ENCODE measurements at places on chromosomes 12 and 14. TPM values are rescaled to one million over a fixed set of nuclear protein-coding genes. Genes with fewer than 3 reads are reported as not detected.
A peak's percentile ranks its signal among the peaks of the same experiment; 100 is the strongest.

- H3K4me3 ChIP-seq = no peak overlapping the region
- no peaks in the 10 kb centered on the region for H3K4me1 ChIP-seq
- no peaks in the 10 kb centered on the region for H3K27me3 ChIP-seq
- DNase-seq = no peak
- no peaks in the 10 kb centered on the region for H3K36me3 ChIP-seq
Measured at GRCh38 chr12:42695490-42695995, 106.0 kb upstream of the PRICKLE1 start.

- no peaks in the 10 kb centered on the region for H3K4me1 ChIP-seq
- DNase-seq = no peak
- H3K27me3 ChIP-seq = no peaks in the 10 kb centered on the region
- no peak overlapping the region for H3K27ac ChIP-seq
- H3K36me3 ChIP-seq = no peaks in the 10 kb centered on the region
Measured at GRCh38 chr12:82838131-82838551, 151.4 kb downstream of the TMTC2 start.

GRCh38 chr12:69469854-69470188 lies 367 bp upstream of the FRS2 start:
- no peak for DNase-seq
- H3K36me3 ChIP-seq = no peaks in the 10 kb centered on the region
- peak overlapping the region; percentile 96 for H3K4me3 ChIP-seq
- peak overlapping the region; percentile 83 for H3K27ac ChIP-seq
- peaks cover 37% of the 10 kb centered on the region for H3K4me1 ChIP-seq

DNA sequence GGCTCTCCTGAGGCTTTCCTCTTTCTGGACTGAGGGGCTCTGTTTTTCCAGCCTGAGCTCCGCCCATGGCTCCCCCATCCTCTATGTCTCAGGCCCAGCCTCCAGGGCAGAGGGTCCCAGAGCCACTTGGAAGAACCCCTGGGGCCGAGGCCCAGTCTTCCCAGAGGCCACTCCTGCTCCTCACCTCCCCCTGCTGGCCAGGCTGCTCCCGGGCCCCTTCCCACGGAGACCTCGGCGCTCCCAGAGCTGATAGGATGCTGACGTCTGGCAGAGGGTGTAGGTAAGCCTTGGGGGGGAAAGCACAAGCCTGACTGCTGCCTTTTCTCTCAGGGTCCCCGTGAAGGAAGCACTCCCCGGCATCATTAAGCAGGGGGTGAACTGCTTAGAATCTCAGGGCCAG lies 51.4 kb downstream of the ERH start:
- H3K4me1 ChIP-seq = no peaks in the 10 kb centered on the region
- H3K4me3 ChIP-seq = no peak overlapping the region
- H3K27me3 ChIP-seq = no peaks in the 10 kb centered on the region

CPM gene
- total RNA-seq = 16.7 TPM

DNA sequence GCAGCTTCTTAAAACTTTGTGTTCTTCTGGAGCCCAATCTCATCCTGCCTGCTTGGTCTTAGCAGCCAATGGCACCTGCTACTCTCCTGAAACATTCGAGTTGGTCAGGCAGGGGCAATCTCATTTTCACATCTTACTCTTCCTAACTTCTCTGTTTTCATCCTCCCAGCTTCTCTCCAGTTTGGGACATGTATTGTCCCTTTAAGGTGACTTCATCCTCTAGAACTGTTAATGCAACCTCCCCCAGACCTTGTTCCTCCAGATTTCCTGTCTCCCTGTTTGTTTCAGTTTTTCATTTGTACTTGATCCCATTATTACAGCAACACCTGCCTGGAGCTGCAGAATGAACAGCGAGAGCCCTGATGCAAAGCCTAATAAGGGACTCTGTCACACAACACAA lies 31.3 kb downstream of the SERPINA11 start:
- no peak for DNase-seq
- H3K27me3 ChIP-seq = no peaks in the 10 kb centered on the region
- no peak overlapping the region for H3K4me3 ChIP-seq
- H3K4me1 ChIP-seq = no peaks in the 10 kb centered on the region
- H3K27ac ChIP-seq = no peak overlapping the region
- H3K36me3 ChIP-seq = no peaks in the 10 kb centered on the region

GRCh38 chr12:6955108-6956020 lies 4.2 kb downstream of the PTPN6 start:
- no peaks in the 10 kb centered on the region for H3K27me3 ChIP-seq
- no peaks in the 10 kb centered on the region for H3K4me1 ChIP-seq
- no peak overlapping the region for H3K4me3 ChIP-seq
- no peak overlapping the region for H3K27ac ChIP-seq
- H3K36me3 ChIP-seq = no peaks in the 10 kb centered on the region
- DNase-seq = no peak

- no peak overlapping the region for H3K27ac ChIP-seq
- no peak overlapping the region for H3K4me3 ChIP-seq
- no peaks in the 10 kb centered on the region for H3K4me1 ChIP-seq
- no peaks in the 10 kb centered on the region for H3K36me3 ChIP-seq
Measured at GRCh38 chr14:100389497-100390104, 66.5 kb downstream of the SLC25A47 start.

GRCh38 chr12:118135788-118136558 lies at the start of gene PEBP1:
PEBP1 (plus strand) TSS chr12:118136124; CDS start chr12:118136210, 86 bp downstream.
- H3K4me3 ChIP-seq = peak within 1 kb of the TSS; percentile 94
- no peaks in the 10 kb centered on the region for H3K27me3 ChIP-seq
- peak; percentile 95 for DNase-seq
- peak within 1 kb of the TSS; percentile 97 for H3K27ac ChIP-seq
- peaks cover 14% of the 10 kb centered on the region for H3K4me1 ChIP-seq

GRCh38 chr14:59890676-59891075 lies 20.1 kb upstream of the RTN1 start:
- no peak overlapping the region for H3K4me3 ChIP-seq
- H3K4me1 ChIP-seq = no peaks in the 10 kb centered on the region
- no peaks in the 10 kb centered on the region for H3K36me3 ChIP-seq
- no peaks in the 10 kb centered on the region for H3K27me3 ChIP-seq
- no peak overlapping the region for H3K27ac ChIP-seq

MAP3K9 gene
- total RNA-seq = 5.0 TPM

CFAP54 gene
- total RNA-seq = not detected

- H3K27me3 ChIP-seq = no peaks in the 10 kb centered on the region
- H3K27ac ChIP-seq = peak overlapping the region; percentile 98
- H3K4me3 ChIP-seq = peak overlapping the region; percentile 78
- DNase-seq = no peak
- H3K4me1 ChIP-seq = peaks cover 20% of the 10 kb centered on the region
Measured at GRCh38 chr12:14768823-14769405, 34.4 kb downstream of the WBP11 start.

CNTN1 gene
- 0.29 TPM for total RNA-seq

DNA sequence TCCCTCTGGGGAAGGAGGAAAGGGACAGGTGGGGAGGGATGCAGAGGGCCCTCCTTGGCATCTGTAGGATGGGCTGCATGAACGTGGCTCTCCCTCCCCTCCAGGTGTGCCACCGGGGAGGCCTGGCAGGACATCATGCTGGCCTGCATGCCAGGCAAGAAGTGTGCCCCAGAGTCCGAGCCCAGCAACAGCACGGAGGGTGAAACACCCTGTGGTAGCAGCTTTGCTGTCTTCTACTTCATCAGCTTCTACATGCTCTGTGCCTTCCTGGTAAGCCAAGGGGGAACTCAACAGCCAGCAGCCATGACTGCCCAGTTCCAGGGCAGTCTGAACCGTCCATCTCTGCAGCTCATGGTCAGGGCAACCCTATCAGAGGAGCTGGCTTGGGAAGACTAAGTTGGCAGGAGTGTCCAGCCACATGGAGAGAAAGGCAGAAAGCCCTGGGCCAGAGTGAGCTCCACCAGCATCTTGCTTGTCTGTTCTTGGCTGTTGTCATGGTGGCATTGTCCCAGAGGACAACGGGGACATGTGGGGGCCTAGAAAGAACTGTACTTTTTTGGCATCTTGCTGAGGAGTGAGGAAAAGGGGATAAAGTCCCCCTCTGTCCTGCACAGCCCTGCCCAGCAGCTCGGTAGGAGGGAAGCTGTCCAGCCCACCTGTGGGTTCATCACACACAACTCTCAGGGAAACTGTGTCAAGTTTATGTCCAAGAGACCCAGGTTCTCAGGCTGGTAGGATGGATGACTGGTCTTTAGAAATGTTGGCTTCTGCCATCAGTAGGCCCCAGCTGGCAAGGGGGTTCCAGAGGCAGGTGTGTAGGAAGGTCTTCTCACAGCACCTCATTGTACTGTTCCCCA lies 129.8 kb upstream of the FKBP4 start:
- no peaks in the 10 kb centered on the region for H3K4me1 ChIP-seq
- H3K27ac ChIP-seq = no peak overlapping the region
- no peaks in the 10 kb centered on the region for H3K36me3 ChIP-seq
- no peaks in the 10 kb centered on the region for H3K27me3 ChIP-seq
- H3K4me3 ChIP-seq = no peak overlapping the region

Data from gastrocnemius medialis (tissue), 4 donors.